Caudate nucleus (tissue), 63 donors: ENCODE measurements at places on chromosomes 6 and 20.

DNA sequence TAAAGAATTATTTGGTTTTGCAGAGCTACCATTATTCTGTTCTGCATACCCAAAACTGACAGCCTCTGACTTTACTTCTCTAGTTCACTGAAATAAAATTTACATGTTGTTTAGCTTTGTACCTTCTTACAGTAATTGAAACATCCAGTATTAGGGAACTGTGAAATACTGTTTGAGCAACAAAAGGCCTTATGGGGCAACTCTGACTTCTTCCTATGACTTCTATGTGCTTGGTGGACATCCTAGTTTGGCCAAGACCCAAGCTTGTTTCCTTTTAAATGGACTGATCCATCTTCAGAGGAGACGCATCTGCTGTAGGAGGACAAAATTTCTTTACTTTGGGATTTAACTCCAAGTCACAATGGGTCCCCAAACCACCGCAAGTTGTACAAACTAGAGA lies 44.7 kb downstream of the NR2E1 start:
- no peak for DNase-seq

GRCh38 chr6:142597836-142598235 lies 296.0 kb downstream of the ADGRG6 start:
- DNase-seq: no peak

- no peak for DNase-seq
Observed at GRCh38 chr20:33372993-33373441, 28.3 kb downstream of the CDK5RAP1 start.

DNA sequence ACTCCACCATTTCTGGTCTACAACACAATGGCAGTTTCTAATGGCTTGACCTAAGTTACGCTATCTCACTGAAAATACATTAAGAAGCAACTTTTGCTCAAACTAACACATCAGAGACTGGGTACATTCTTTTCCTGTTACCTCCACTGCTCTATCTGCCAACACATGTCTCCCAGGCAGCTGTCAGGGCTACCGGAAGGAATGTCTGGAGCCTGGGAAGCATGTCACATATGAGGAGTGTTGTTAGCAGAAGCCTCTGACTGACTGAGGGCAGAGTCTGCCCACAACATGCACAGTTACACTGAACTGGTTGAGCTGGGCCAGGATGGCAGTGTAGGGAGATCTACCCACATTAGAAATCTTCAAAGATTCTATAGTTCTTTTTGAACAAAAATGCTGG lies 264.5 kb downstream of the KIF16B start:
- DNase-seq: no peak

DNA sequence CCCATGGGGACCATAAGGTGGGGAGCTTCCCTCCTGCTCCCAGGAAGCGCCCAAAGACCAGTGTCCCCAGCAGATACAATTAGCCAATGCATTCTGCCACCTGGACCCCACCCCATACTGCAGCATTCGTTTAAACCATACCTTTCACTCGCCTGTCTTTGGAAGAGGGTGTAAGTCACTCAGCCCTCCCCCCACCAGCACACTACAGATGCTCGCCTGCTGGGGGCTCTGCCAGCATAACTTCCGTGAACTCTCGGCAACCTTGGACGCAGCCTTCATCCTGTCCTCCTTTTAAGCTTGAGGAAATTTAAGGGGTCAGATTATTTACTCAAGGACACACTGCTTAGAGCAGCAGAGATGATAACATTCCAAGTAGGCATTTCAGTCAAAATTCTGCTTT lies 94.4 kb upstream of the NAA20 start:
- DNase-seq: no peak

- DNase-seq: no peak
Observed at GRCh38 chr6:90818163-90818562, 231.3 kb upstream of the MAP3K7 start.
